Activated CD8-positive, alpha-beta memory T cell treated with anti-CD3 and anti-CD28 coated beads for 48 hours (primary cell): ENCODE measurements at places on chromosomes 5 and 9.

GRCh38 chr5:6674421-6674820, 38.8 kb upstream of the TENT4A start:
- DNase-seq: no peak

- no peak for DNase-seq
These were observed 34.7 kb upstream of the IL6ST start for GRCh38 chr5:56029457-56029856.

DNA sequence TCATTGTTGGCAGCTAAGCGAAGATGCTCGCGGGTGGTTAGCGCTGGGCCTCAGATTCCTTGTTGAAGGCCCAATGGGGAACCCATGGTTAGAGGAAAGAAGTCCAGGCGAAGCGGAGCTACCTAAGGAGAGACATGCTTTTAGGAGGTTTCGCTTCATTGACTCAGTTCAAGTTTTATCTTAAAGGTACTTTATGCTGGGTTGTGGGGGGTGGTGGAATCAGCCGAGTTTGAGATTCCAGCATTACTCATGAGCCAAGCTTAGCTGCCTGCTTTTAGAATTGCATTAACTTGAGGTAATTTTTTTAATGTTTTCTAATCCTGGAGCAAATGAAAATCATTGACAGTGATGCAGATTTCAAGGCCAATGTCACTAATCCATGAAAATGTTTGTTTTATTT, 16.1 kb downstream of the MEGF10 start:
- DNase-seq: no peak

GRCh38 chr9:111413996-111414395, 70.2 kb downstream of the ECPAS start:
- DNase-seq: no peak

- no peak for DNase-seq
These were observed 58.8 kb downstream of the MTRR start for GRCh38 chr5:7927466-7928375.

DNA sequence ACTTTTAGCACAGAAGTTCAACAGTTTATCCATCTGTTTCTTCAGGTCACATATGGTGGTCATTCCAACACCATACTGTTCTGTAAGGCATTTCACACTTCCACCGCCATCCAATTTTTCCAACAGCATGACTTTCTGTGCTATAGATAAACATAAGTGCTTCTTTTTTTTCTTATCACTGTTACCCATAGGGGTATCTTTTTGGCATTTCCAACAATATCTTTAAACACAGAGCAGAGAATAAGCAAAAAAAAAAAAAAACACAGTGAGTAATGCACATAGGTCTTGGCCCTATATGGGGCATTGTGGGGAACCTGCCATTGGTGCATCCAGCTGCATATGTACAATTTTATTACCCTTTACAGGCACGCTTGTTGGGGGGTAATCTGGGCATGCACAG, 12.2 kb upstream of the ZNF367 start:
- no peak for DNase-seq

DNA sequence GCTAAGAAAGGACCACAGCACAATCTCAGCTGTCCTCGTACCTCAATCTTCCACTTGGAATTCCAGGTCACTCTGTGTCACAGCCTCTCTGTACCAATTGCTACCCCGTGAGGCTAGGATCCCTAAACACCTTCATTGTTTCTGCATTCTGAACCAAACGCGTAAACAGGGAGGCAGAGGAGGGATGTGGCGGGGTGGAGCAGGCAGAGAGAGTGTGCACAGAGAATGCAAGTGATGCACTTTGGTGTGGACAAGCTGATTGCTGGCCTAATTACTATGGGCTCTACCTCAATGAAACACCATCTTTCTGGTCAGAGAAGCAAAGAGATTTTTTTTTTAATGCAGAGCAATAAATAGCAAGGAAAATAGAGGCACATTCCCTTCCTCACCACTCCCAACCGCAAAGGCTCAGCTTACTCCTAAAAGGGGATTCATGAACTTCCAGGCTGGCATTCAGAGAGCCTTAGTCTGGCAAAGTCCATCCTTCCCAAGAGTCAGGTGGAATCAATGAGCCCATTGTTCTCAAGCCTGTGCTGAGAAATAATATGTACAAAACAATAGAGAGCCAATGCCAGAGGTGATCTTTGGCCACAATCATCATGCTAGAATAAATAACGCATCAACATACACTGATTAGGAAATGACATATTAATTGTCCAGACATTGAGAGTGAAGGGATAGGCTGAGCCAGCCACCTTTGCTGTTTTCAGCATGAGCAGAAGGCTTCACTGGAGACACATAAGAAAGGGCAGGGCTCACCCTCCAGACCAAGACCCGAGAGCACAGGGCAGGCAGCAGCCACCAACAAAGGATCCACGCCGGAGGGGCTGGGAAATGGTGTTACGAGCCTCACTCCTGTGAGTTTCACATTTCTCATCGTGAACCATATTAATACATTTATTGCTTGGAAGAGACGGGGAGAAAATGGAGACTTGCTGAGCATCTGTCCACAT, 278.8 kb downstream of the ENC1 start:
- DNase-seq: no peak

GRCh38 chr5:96316017-96316416, 117.0 kb downstream of the PCSK1 start:
- no peak for DNase-seq

GRCh38 chr5:143437666-143438273, 34.3 kb upstream of the NR3C1 start:
- no peak for DNase-seq

GRCh38 chr9:110933350-110934001, 104.8 kb downstream of the LPAR1 start:
- no peak for DNase-seq

DNA sequence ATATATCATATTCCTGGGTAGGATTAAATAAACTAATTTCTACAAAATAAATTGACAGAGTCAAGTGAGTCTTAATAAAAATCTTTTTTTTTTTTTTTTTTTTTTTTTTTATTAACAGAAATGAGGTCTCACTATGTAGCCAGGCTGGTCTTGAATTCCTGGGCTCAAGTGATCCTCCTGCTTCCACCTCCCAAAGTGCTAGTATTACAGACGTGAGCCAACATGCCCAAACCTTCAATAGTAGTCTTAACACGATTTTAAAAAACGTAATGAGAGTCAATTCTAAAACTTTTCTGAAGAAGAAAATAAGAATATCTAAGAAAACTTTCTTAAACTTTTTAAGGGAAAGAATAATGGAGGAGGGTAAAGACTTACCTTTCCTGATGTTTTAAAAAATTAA, 84.2 kb downstream of the YIPF5 start:
- DNase-seq: no peak

DNA sequence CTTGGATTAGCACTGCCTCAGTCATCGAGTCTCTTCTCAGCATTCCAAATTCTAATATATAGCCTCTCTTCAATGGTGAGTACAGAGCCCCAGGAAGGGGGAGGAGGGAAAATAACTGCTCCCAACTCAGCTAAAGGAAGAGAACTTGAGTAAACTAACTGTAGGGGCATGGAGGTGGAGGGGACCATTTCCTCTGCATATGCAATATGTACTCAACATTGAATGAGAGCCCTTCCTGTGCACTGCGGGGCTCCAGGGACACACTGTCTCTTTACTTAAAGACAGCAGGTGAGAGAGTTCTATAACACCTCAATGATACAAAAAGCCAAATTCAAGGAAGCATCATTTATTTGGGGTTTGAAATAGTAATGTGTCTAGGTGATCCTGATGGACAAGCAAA, 75.1 kb downstream of the GNAQ start:
- no peak for DNase-seq

- DNase-seq: no peak
These were observed 158.4 kb downstream of the CPLANE1 start for GRCh38 chr5:37090781-37091180.

DNA sequence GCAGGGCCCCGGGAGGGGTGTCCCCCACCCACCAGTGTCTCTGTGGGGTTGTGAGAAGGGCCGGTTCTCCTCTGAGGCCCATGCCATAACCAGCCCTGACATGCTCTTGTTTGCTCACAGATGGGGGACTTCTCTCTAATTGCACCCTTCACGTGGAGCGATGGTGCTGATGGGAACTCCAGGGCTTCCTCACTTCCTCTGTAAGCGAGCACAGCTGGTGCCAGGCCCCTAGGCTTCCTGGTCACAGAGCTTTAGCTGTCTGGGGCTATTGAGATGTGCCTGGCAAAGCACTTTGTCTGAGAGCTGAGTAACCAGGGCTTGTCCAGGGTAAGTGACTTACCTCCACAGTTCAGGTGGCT, 36.4 kb downstream of the PHF2 start:
- DNase-seq: no peak

- no peak for DNase-seq
These were observed 57.6 kb downstream of the PPP2R2B start for GRCh38 chr5:146820987-146821386.

- DNase-seq: no peak
These were observed 668 bp downstream of the RANBP3L start for GRCh38 chr5:36300927-36301540.

- no peak for DNase-seq
These were observed 109.1 kb downstream of the ZCCHC7 start for GRCh38 chr9:37229455-37229854.

DNA sequence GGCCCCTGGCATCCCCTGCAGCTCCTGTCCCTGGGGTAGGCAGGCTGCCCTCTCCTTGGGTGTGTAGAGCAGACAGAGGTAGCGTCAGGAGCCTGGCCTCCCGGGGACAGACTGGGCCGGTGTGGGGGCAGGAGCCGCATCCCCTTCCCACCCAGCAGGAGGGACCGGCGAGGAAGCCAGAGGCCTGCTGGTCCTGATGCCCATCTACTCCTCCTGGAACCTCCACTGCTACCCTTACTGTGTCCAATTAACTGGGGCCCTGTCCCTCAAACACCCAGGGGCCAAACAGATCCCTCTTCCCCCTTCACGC, 15.6 kb downstream of the RALGDS start:
- no peak for DNase-seq

DNA sequence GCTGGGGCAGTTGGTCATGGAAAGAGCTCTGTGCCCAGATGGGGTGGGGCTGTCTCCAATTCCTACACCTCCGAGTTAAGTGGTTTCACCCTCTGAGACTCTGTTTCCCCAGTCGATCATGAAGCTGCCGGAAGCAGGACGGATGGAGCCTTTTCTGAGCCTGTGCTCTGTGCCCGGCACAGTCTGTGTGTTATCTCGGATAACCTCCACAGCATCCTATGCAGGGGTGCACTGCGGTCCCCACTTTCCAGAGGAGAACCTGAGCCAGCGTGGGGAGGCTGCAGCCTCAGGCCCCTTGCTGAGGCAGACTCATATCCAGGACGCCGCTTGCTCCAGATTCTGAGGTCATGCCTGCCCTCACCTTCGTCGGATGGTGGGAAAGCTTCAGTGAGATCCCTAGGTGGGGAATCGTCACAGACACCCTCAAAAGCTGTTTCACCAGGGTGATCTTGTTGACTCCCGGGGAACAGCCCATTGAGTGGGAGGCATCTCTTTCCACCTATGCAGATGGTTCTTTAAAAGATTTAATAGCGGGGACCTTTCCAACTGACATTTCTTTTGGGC, 6.9 kb upstream of the COL5A1 start:
- no peak for DNase-seq

DNA sequence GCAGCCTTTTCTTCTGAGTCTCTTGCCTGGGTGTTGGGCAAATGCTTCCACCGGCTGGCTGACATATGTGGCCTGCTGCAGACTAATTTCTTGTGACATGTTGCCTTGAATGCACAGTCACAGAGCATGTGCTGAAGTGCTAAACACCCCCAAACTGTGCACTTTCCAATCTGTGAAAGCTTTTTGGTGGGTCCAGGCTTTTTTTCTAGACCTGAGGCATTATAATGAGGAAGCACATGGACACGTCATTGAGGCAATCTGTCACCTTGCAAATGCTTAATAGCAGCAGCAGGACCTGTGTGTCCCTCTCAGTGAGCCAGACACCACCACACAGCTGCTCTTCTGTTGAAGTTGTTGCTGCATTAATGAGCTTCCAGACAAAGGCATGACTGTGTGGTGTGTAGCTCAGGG, 274.7 kb downstream of the ELAVL2 start:
- no peak for DNase-seq

DNA sequence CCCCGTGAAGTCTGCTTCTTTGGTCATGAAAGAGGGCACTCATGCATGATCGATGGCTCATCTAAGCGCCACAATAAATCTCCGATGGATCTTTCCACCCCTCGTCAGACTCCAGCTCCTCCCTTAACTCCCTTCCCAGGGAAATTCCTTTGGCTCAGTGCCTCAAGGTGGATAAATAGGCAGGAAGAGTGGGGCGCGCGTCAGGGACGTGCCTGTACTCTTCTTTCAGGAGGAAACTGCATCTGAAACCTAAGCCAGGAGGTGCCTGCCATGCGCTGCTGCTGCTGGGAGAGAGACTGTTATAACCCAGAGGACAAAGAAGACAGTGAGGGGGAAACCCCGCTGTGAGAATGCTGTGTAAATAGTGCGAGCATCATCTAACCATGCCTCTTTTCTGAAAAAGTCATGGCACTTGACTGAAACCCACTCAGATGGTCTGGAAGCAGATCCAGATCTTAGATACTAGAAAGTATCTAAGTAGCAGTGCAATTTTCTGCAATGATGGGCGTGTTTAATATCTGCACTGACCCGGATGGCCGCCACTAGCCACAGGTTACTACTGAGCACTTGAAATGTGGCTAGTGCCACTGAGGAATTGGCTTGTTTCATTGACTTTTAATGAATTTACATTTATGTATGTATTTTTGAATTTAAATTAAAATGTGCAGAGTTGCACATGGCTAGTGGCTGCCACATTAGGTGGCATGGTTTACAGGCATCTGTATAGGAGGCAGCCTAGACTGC, 120.3 kb upstream of the BASP1 start:
- no peak for DNase-seq

DNA sequence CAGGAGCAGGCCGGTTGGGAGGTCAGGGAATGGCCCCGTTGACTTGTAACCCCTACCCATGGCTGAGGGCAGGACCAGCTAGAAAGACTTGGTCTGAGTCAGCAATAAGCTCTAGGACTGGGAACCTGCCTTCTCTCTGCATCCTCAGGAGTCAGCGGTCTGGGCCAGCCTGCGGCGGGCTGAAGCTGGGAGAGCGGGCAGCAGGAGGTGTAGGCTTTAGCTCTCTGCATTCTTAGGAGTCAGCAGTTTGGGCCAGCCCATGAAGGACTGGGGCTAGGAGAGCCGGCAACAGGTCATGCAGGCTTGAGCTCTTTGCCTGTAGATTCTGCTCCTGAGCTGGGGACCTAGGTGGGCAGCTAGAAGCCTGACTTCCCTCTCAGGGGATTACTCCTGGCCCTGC, 6.4 kb upstream of the SMIM32 start:
- DNase-seq: no peak
